ENCODE measurements at places on chromosomes 4 and X.

GRCh38 chr4:67550451-67550850, 5.1 kb upstream of the CENPC start:
- DNase-seq: no peak

DNA sequence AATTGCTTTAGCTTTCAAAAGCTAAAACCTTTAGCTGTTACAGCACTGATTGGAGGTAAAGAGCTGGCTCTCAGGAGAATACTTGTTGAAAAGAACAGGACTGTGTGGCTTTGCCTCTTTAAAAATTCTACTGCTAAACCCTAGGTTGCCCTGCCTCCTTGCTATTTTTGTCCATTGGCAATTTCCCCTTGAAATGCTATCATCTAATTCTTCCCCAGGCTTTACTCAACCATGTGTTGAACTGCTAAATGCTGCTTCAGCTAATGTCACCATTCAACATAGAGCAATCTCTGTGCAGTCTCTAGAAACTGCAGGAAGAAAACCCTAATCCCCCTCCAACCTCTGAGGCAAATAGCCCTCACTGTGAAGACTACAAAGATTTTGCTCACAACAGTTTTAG, 203.7 kb upstream of the ARX start:
- no peak for DNase-seq

DNA sequence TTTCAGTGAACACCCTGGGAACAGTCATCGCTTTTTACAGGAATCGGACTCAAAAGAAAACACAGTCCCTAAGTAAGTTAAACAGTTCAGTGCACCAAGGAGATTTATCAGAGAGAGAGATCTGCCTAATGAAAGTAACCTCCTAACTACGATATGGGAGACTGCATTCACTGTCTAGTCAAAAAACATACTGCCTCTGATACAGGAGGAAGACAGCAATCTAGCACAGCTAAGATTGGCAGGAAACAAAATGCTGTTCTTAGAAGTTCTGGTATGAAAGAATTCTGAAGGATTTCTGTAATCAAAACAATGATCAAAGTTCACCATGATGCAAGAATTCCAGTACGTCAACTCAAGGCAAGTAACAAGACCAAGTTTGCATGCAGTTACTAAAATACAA, 92.8 kb downstream of the MAML3 start:
- DNase-seq: no peak

DNA sequence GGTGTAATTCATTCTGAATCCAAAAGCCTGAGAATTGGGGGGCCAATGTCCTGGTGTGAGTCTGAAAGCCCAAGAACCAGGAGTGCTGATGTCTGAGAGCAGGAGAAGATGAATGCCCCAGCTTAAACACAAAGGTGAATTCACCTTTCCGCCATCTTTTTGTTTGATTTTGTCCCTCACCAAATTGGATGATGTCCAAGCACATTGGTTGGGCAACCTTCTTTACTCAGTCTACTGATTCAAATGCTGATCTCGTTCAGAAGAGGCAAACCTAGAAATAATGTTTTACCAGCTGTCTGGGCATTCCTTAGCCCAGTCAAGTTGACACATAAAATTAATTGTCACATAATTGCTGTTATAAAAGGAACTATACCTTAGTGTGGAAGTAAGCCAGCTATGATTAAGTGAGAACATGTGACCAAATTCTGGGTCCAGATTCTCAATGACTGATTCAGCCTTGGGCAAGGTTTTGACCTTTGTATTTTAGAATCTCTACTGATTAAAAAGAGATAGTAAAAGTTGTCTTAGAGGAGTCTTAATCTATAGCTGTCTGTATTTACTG, 34.5 kb upstream of the SLC4A4 start:
- DNase-seq: no peak

DNA sequence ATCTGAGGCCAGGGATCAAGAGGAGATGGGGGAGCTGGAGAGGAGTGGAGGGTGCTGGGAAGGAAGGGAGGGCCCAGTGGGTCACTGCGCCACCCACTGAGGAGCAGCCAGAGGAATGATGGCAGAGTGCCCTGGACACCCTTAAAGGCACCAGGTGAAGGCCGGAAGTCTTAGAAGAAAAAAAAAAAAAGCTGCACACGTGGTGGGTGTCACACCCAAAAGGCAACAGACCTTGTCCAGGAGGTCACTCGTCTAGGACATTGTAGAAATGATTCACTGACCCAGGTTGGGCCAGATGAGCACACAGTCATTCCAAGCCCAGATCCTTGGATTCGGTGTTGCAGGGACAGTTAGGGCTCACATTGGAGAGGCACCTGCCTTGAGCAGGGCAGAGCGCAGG, 93.5 kb upstream of the TRIM2 start:
- no peak for DNase-seq

GRCh38 chr4:73221734-73222133, 36.9 kb downstream of the ANKRD17 start:
- no peak for DNase-seq

DNA sequence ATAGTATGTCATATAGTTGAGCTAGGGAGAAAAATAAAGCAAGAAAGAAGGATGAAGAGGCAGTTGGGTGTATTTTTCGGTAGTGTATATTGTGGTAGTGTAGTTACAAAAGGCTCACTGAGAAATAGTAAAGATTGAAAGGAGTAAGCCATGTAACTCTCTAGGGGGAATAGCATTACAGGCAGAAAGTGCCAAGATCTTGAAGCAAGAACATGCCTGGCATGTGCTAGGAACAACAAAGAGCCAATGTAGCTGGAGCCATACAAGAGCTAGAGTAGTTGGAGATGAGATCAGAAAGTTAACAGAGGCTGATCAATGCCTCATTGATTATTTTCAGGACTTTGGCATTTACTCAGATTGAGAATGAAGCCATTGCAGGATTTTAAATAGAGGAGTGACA, 3.0 kb downstream of the ABCE1 start:
- DNase-seq: no peak

GRCh38 chr4:96186593-96186992, 346.7 kb downstream of the PDHA2 start:
- no peak for DNase-seq

Data from upper lobe of right lung (tissue), 1 donor.